ENCODE measurements at places on chromosomes 7 and 10.

GRCh38 chr10:100209303-100209702, 20.1 kb downstream of the CHUK start:
- H3K27me3 ChIP-seq, result no peaks in the 10 kb centered on the region
- H3K4me3 ChIP-seq, result no peak overlapping the region
- H3K36me3 ChIP-seq, result peaks cover 2% of the 10 kb centered on the region
- no peak for DNase-seq
- H3K4me1 ChIP-seq, result no peaks in the 10 kb centered on the region

- DNase-seq, result no peak
- no peaks in the 10 kb centered on the region for H3K4me1 ChIP-seq
- no peaks in the 10 kb centered on the region for H3K36me3 ChIP-seq
- no peak overlapping the region for H3K4me3 ChIP-seq
- H3K27me3 ChIP-seq, result peaks cover 39% of the 10 kb centered on the region
Observed at GRCh38 chr10:86356296-86356695, 10.3 kb downstream of the GRID1 start.

DNA sequence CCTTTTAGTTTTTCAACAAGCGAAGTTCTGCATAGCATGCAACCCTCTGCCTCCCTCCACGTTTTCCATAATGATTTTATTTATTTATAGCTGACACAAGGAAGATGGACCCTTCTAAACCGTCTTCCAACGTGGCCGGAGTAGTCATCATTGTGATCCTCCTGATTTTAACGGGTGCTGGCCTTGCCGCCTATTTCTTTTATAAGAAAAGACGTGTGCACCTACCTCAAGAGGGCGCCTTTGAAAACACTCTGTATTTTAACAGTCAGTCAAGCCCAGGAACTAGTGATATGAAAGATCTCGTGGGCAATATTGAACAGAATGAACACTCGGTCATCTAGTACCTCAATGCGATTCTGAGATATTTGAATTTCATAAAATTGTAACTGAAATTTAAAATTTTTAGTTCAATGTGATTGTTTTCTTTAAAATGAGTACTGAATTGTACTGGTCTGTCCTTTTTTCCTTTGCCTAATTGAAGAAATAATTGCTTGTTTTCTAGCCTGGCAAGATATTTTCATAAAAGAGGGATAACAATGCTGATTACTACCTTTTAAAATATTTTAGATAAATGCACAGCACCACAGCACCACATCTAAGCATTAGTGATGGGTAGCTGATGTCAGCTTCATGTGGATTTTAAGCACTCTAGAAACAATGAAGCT, 41.5 kb upstream of the SLC39A12 start:
- no peak overlapping the region for H3K27ac ChIP-seq
- H3K27me3 ChIP-seq, result no peaks in the 10 kb centered on the region
- peak; percentile 26 for DNase-seq

DNA sequence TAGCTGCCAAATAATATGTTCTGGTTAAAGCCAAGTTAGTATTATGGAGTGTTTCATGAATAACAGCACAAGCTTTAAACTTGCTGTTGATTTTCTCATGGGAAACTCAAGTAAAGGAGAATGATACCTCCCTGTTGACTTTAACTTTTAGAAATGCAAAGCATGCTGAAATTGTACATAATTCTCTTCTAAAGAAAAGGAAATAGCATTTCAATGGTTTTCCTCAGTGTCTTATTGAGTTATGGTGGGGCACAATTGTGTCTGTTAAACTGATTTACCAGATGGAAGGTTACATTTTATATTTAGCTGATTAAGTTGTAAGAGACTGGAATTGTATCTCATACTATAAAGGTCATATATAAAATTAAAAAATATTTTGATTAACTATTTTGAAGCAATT, 119.3 kb downstream of the HDAC9 start:
- H3K4me3 ChIP-seq, result no peak overlapping the region
- no peak overlapping the region for H3K27ac ChIP-seq
- H3K36me3 ChIP-seq, result peaks cover 14% of the 10 kb centered on the region
- H3K4me1 ChIP-seq, result no peaks in the 10 kb centered on the region

DNA sequence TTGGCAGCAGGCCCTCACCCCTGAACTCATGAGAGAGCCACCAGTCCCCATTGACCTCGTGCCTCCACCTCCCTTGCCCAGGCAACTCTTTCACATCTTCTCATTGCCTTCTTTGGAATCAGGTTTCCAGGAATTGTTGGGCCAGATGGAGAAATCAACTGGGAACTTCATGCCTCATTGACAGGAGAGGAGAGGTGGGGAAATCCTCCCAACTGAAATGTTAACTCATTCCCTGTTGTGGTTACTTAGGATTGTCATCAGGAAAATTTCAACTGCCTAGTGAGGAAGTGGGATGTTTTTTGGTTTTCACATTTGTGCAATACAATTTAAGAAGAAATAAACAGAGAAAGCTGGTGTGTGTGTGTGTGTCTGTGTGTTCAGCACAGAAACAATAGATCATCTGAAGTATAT, 106.6 kb upstream of the INHBA start:
- no peaks in the 10 kb centered on the region for H3K36me3 ChIP-seq
- peaks cover 8% of the 10 kb centered on the region for H3K4me1 ChIP-seq
- H3K27ac ChIP-seq, result no peak overlapping the region

GRCh38 chr7:135980012-135980551, 2.9 kb upstream of the MTPN start:
- DNase-seq, result no peak
- H3K4me3 ChIP-seq, result peak overlapping the region; percentile 10
- H3K27me3 ChIP-seq, result peaks cover 8% of the 10 kb centered on the region
- H3K36me3 ChIP-seq, result no peaks in the 10 kb centered on the region
- H3K4me1 ChIP-seq, result peaks cover 16% of the 10 kb centered on the region

- H3K36me3 ChIP-seq, result peaks cover 13% of the 10 kb centered on the region
- peaks cover 8% of the 10 kb centered on the region for H3K4me1 ChIP-seq
- DNase-seq, result no peak
- H3K27ac ChIP-seq, result no peak overlapping the region
Observed at GRCh38 chr7:137395420-137395819, 51.9 kb upstream of the PTN start.

DNA sequence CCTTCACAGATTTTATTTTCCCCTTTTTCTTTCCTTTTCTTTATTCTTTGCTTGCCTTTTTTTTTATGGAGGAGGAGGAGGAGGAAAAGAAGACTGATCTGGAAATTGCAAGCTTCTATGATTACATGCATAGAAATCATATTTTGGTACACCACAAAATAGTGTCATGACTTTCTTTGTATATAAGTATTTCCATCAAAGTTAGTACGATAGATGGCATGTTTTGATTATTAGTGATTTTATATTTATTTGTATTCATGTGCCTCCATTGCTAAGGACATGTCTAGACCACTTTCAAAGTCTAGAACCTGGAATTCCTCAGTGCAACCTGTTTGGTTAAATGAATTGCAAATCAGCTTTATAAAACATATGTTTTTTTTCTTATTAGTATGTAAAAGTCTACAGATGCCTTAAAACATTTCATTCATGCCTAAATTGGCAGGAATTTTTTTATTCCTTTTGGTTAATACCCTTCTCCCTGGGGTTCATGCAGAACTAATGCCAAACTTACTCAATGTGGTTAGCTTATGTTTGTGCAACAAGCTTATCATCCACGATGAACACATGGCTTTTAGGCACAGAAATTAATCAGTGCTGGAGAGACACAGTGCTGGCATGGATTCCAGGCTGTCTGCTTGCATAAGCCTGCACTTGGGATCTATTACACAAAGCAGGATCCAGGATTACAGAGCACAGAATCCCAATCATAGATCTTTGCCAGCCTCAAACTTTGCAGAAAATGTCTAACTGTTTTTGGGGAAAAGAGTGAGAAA, 213.1 kb downstream of the CHRM2 start:
- no peak overlapping the region for H3K4me3 ChIP-seq
- H3K27me3 ChIP-seq, result no peaks in the 10 kb centered on the region
- no peak for DNase-seq
- no peaks in the 10 kb centered on the region for H3K36me3 ChIP-seq
- no peak overlapping the region for H3K27ac ChIP-seq

DNA sequence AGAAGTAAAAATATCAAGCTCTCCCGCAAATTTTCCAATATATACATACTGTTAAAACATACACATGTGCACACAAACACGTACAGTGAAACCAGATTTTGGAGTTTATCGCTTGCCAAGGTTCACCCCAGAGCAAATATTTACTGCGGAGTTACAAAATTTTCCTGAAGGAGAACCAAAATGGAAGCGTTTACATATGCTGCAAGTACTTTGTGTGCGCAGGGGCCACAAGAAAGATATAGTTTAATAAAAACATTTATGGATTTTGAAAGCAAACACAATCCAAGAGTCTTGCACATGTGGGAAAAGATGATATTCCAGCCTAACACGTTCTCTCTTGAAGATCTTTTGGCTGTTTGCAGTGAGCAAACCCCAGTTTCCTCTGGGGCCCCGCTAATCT, 301.3 kb upstream of the NFE2L3 start:
- H3K27ac ChIP-seq, result peak overlapping the region; percentile 85
- no peak for DNase-seq
- peaks cover 75% of the 10 kb centered on the region for H3K4me1 ChIP-seq
- peak overlapping the region; percentile 88 for H3K4me3 ChIP-seq
- no peaks in the 10 kb centered on the region for H3K36me3 ChIP-seq

- H3K27me3 ChIP-seq, result no peaks in the 10 kb centered on the region
- no peak for DNase-seq
- no peaks in the 10 kb centered on the region for H3K4me1 ChIP-seq
Observed at GRCh38 chr7:91397096-91397495, 132.9 kb downstream of the FZD1 start.

DNA sequence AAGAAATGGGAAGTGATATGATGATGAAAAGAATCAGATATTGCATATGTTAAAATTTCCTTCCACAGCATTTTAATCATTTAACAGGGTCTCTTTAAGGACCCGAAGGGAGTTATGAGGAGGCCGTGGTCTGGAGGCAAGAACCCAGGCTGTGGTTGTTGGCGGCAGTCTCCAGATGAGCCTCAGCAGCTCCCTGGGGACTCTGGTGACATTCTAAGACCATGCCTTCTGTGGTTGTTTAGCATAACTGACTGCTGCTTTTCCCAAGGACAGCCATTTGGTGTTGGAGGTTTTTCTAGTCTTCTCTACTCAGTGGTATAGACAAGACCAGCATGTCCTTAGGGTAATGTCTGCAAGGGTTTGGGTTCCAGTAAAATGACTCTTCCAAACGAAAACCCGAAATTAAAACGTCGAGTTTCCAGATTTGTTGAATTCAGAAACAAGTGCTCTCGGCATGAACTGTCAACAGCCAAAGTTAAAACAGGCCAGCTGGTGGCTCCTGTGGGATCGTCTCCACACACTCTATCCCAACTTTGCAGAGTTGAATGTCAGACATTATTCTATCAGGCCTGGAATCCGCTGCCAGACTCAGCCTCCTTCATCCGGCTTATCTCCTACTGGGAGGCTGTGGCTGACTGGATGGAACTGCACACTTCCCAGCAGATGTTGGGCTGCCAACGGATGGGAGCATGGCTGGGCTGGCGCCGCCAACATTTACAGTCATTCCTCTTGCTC, 183.1 kb downstream of the TAX1BP1 start:
- no peak overlapping the region for H3K4me3 ChIP-seq
- H3K27me3 ChIP-seq, result peaks cover 2% of the 10 kb centered on the region
- no peak for DNase-seq
- H3K4me1 ChIP-seq, result peaks cover 3% of the 10 kb centered on the region
